ENCODE measurements at places on chromosomes 1 and 21.
A peak's percentile ranks its signal among the peaks of the same experiment; 100 is the strongest.

DNA sequence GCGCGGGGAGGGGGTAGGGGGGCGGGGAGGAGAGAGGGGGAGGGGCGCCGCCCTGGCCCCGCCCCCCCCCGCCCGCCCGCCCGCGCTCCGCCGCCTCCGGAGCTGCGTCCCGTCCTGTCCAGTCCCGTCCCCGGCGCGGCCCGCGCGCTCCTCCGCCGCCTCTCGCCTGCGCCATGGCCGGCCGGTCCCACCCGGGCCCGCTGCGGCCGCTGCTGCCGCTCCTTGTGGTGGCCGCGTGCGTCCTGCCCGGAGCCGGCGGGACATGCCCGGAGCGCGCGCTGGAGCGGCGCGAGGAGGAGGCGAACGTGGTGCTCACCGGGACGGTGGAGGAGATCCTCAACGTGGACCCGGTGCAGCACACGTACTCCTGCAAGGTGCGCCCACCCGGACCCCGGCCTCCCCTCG is at the start of gene AGRN:
AGRN (plus strand) TSS at position 121 of the 405 bp plus-strand sequence; CDS start at position 174, 53 bp downstream.
- DNase-seq = no peak

GRCh38 chr1:243657793-243658192 is 192.2 kb downstream of the AKT3 start:
- DNase-seq = no peak

- no peak for DNase-seq
Measured at GRCh38 chr1:210624722-210625121, 296.0 kb downstream of the HHAT start.

DNA sequence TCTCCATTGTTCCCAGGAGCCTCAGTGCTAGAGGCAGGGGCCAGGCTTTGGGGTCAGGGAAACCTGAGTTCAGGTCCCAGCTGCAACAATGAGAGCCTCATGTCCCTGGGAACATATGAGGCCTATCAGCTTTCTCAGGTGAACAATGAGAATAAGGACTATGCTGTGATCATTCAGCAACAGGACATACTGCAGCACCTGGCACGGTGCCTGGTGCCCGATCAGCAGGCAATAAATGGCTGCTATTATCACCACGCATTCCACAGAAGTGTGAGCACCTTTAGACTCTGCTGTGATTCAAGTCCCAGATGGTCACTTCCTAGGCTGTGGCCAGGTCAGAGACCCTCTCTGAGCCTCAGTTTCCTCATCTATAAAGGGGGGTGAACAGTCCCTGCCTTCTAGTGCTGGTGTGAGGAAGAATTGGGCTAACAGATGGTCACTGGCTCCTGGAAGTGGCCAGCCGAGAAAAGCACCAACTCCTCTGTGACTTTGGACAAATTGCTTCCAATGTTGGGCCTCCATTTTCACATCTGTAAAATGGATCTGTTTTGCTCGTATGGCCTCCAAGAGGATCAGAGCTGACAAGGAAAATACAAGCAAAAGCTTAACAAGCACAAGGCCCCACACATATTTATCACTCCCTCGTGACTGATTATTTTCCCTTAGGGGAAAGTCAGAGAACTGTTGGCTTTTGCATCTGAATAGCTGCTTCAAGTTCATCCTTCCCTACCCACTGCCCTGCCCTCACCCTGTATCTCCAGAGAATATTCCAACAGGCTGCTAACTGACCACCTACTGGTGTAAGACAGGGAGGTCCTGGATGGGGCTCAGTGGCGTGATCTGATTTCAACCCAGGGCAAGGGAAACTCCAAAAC is 1.1 kb downstream of the SLC5A9 start:
- DNase-seq = no peak

GRCh38 chr1:200888349-200888838 is 6.3 kb upstream of the INAVA start:
- peak; percentile 57 for DNase-seq

DNA sequence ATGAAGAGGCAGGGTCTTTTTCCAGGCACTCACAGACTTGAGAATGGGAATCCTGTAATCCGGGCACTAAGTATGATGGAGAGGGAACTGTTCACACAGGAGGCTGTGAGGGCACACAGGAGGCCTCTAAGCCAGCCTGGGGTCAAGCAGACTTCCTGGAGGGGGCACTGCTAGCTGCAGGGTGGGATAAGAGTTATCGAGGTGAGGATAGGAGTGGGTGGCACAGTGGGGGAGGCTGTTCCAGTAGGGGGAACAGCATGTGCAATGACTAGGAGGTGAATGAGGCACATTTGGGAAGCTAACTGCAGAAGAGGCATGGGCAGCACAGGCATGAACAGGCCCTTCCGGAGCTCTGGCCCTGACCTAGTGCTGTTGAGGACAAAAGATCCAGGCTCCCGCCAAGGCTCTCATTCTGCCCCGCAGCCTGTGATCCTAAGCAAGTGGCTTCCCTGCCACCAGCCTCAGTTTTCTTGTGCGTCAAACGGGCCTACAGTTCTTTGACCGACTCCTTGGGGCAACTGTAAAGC is 216.7 kb downstream of the TRABD2B start:
- DNase-seq = no peak

- no peak for DNase-seq
Measured at GRCh38 chr21:33042812-33043211, 17.1 kb downstream of the OLIG2 start.

GRCh38 chr1:211313392-211313791 is 13.2 kb upstream of the TRAF5 start:
- DNase-seq = no peak

- no peak for DNase-seq
Measured at GRCh38 chr1:44628962-44629756, 45.1 kb downstream of the TMEM53 start.
